ENCODE measurements at places on chromosomes 6 and 20.

DNA sequence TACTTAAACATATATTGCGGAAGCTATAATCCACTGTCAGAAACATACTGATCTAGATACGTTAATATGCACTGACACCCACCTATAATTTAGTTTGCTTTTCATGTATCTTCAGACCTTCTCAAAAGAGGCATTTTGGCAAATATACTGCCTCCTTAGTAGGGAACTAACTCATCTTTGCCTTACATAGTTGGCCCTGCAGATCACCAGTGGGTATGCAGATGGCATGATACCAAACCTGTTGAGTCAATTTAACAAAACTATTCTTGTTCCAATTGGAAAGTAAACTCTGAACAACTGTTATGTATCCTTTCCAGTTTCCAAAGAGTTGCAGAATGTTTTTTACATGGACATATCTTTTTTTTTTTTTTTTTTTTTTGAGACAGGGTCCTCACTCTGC lies 35.6 kb upstream of the TBC1D20 start:
- no peak for DNase-seq

GRCh38 chr6:100775667-100776066 lies 105.5 kb downstream of the ASCC3 start:
- DNase-seq, result no peak

DNA sequence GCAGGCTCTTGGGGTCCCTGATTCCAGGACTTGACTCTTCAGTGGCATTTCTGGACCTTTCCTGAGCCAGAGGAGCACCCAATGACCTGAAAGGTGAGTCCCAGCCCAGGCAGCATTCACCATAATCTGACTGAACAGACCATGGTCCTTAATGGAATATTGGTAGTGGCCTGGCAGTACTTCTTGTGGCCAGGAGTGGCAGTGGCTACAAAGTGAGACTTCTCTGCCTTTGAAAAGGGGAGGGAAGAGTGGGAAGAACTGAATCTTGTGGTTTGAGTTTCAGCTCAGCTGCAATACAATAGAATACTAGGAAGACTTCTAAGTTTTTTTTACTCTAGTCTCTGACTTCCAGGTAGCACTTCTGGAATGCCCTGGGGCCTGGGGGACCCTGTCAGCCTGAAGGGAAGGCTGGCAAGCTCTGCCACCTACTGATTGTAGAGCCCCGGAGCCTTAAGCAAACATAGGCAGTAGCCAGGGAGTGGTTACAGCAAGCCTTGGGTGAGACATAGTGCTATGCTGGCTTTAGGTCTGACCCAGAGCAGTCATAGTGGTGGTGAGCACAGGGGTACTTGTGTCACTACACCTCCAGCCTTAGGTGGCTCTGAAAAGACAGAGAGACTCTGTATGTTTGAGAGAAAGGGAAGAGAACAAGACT lies 674.2 kb upstream of the MANEA start:
- no peak for DNase-seq

- no peak for DNase-seq
These were observed 73.5 kb downstream of the TRAM2 start for GRCh38 chr6:52503323-52503747.

DNA sequence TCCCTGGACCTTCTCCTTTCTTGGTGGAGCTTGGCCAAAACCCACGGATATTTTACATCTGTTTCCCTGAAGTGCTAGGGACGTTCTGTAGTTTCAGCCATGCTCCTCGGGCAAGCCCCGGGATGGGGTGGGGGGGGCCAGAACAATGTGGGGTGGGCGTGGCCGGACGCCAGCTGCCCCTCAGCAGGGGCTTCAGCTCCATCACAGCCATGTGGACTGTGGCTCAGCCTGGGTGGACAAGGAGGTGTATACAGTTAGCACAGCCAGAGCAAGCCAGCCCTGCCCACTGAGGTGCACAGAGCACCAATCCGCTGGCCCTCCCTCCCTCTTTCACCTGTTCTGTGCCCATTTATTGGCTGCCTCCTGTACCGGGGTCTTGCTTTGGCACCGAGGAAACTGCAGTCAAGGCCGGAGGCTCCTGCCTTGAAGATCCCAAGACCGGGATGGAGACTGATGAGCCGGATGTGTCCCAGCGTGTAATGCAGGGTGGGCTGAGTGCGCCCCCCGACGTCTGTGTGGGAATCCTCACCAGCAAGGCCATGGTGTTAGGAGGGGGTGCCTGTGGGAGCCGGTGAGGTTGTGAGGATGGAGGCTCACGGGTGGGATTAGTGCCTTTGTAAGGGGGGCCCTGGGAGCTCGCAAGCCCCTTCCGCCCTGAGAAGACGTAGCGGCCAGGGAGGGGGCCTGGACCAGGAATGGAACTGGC lies 28.0 kb downstream of the FRMD1 start:
- DNase-seq, result no peak

DNA sequence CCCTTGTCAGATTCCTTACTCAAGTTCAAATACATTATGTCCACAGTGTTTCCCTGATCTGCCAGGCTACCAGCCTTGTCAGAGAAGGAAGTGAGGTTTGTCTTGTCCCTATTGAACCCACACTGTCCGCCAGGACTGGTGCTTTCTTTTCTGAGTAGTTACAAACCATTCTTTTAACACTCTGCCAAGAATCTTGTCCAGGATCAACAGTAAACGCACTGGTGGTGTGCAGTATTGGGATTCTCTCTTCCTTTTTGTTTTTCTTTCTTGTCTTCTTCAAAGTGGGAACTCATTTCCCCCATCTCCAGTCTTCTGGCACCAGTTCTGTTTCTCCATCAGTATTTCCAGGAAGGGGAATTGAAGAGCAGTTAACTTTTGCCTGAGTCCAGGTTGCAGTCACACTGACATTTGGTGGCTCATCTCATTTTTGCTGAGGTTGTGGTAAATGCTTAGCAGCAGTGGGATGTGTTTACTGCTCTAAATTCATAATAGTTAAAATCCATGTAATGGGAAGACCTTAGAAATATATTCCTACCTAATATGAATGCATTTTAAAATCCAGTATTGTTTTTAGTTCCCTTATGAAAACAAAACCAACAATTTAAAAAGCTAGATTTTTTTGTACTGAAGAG lies 295.3 kb downstream of the PRL start:
- DNase-seq, result no peak

All from esophagus squamous epithelium (tissue), 5 donors.